CD4-positive, alpha-beta T cell (primary cell): ENCODE measurements at places on chromosomes 6 and 20. TPM values are rescaled to one million over a fixed set of nuclear protein-coding genes. Genes with fewer than 3 reads are reported as not detected.

GRCh38 chr20:11195169-11195568 lies 521.4 kb upstream of the JAG1 start:
- DNase-seq, result no peak

EPB41L1 gene
- total RNA-seq, result 0.19 TPM

DNA sequence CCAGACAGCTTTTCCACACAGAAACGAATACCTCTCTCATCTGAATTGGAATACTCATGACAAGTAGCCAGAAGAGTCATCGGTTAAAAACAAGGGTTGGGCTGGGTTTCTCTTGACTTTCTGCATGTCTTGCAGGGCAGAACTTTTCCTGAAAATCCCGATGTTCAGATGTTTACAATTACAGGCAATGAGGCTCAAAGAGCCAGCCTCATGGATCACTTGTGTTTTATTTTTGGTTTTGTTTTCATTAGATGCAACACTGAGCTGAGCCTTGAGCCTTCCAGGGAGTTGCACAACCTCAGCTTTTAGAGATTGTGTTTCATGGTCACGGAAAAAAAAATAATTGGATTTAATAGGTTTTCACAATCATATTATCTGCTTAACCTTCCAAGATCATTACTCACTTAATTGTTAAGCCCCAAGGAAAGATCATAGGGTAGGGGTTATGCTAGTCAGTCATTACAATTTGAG lies 288.1 kb upstream of the PRDM1 start:
- DNase-seq, result no peak

DNA sequence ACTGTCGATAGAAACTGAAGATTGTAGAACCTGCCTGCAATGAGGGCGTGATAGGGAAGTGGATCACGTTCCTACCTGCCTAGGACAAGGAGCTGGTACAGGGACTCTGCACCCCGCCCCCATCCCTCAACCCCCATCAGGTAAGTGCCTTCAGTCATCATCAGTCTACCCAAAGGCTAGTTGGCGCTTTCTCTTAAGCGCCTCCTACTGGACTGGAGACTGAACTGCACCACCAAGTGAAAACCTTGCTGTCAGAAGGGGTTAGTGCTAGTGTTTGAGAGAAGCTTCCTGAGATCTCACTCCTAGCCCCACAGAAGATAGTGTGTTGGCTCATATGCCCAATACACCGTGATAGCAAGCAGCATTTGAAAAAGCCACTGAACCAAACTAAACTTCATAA lies 706.5 kb upstream of the MAN1A1 start:
- DNase-seq, result no peak

- DNase-seq, result no peak
These were observed 151.7 kb downstream of the FRK start for GRCh38 chr6:115908906-115909559.

GRCh38 chr20:31693987-31694661 lies 28.5 kb downstream of the BCL2L1 start:
- DNase-seq, result no peak
